ENCODE measurements at places on chromosomes 5 and 9. TPM values are rescaled to one million over a fixed set of nuclear protein-coding genes. Genes with fewer than 3 reads are reported as not detected.

- DNase-seq = no peak
These were observed 321.1 kb downstream of the ARRDC3 start for GRCh38 chr5:91061946-91062562.

The DNAJB5 gene
- total RNA-seq = 18.5 TPM

The LIFR gene
- 27.4 TPM for total RNA-seq

DNA sequence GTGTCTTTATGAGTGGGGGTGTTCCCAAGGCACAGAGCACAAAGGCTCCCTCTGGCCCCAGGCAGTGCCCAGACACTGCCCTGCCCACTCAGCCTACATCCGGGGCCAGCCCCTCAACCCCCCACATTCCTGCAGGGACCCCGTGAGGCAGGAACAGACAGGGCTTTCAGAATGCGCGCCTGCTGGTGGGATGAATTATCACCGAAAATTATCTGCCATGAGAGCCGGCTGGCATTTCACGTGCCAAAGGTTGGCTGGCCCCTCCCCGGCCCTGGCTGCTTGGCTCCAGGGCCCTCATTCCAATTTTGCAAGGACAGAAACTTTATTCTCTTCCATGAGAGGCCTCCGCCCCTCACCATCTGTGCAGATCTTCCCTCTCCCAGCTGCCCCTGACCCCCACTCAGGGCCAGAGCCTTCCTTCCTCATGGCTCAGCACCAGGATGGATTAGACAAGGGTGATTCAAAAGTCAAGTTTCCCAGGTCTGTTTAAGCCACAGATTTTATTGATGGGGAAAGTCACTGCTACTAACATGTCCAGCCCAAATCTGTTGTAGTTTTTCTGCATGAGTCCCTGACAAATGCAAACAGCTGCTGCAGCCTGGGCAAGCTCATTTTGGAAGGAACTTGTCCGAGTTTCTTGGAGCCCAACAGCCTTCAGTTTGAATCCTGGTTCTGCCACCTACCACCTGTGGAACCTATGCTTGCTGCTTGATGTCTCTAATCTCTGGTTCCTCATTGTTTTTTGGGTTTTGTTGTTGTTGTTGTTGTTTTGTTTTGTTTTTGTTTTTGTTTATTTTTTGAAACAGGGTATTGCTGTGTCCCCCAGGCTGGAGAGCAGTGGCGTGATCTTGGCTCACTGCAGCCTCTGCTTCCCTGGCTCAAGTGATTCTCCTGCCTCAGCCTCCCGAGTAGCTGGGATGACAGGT is 32.3 kb upstream of the WDR38 start:
- peak; percentile 82 for DNase-seq

DNA sequence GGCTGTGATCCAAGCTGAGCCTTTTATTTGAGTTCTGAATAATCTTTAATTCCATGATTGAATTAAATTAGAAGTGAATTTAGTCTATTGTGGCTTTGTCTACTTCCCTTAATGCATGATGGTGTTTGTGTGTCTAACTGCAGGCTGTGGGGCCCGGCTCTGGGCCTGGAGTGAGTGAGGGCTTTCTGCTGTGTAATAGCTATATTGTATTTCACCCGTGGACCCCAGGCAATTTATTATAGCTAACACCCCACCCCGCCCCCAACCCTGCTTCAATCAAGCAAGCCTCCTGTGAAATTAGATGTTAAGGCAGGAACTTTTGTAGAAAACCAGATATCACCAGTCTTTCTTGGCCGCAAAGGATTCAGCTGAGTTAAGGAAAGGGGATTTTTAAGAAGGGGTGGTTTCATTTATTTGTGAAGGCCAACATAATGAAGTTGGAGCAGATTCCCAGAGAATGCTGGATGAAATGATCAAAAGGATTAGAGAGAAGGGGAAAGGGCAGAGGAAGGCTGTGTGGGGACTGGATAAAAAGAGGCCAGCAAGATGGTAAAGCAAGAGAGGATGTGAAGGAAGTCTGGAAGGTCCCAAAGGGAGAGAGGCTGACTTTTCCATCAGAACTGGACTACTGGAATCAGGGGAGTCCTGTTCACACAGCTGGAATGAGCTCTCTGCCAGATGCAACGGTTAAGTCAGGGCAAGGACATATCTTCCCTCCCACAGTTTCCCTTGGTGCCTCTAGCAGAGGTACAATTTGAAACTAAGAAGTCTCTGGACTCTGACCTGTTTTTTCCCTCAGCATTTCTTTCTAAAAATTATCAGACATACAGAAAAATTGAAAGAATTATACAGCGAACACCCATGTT is 125.3 kb upstream of the SAP30L start:
- no peak for DNase-seq

GRCh38 chr9:77987081-77987656 is 44.4 kb downstream of the GNAQ start:
- no peak for DNase-seq

DNA sequence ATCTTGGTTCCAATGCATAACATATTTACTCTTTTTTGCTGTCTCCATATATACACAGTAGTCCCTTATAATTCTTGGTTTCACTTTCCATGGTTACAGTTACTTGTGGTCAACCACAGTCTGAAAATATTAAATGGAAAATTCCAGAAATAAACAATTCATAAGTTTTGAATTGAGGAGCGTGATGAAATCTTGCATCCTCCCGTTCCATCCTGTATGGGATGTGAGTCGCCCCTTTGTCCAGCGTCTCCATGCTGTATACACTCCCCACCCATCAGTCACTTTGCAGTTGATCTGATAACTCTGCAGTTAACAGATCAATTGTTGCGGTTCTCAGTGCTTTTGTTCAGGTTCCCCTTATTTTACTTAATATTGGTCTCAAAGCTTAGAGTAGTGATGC is 11.5 kb upstream of the FAF2 start:
- no peak for DNase-seq

The ERAP2 gene
- total RNA-seq = 6.7 TPM

The CDC23 gene
- 73.5 TPM for total RNA-seq

The GDNF gene
- total RNA-seq = 5.9 TPM

The ZNF354C gene
- 15.8 TPM for total RNA-seq

- DNase-seq = peak; percentile 31
These were observed 70.4 kb upstream of the TLE1 start for GRCh38 chr9:81759680-81760215.

Measured in SJCRH30 (cell line).